ENCODE measurements at places on chromosomes 3 and 15. TPM values are rescaled to one million over a fixed set of nuclear protein-coding genes. Genes with fewer than 3 reads are reported as not detected.

The RPL14 gene
- 1,302 TPM for polyA plus RNA-seq

The ECT2 gene
- polyA plus RNA-seq, result 15.5 TPM

The ZPLD1 gene
- 0.09 TPM for polyA plus RNA-seq

The CCDC13 gene
- 0.60 TPM for polyA plus RNA-seq

The STRC gene
- polyA plus RNA-seq, result not detected
